ENCODE measurements at places on chromosomes 12 and 14.

- DNase-seq = no peak
Measured at GRCh38 chr12:43112101-43112920, 439.7 kb downstream of the ADAMTS20 start.

DNA sequence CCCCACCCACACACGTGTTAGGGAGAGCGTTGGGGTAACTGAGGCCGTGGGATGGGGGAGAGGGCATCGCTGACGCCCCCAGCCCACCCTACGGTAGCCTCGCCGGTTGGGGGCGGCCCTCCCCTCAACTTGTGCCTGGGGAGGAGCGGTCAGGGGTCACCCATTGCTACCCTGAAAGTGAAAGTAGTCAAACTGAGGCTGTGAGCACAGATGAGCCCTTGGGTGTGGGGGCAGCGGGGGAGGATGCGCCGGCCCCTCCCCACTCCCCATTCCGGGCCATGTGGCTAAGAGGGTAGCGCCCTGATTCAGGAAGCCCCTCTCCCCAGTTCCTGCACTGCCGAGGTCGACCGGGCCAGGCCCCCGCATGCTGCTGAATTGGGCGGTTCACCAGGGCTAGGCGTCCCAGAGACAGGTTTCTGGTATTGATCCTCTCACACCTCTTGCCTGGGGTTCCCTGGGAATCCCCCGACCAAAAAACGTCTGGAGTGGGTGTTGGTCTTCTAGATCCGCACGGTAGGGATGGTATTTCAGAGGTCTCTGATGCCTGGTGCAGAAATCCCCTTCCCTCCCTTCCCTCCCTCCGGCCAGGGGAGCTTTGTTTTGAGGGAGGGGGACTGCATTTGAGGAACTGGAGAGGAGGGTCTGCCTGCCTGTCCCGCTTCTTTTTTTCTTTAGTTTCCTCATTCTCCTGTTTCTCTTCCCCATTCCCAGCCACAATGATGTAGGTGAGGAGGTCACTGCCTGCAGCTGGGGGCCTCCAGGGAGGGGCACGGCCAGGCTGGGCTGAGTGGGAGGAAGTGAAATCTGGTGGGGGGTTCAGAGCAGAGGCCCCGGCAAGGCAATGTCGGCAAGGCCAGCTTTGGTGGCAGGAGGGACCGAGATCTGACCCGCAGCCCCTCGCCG lies 1.0 kb downstream of the SH2B3 start:
- no peak for DNase-seq

DNA sequence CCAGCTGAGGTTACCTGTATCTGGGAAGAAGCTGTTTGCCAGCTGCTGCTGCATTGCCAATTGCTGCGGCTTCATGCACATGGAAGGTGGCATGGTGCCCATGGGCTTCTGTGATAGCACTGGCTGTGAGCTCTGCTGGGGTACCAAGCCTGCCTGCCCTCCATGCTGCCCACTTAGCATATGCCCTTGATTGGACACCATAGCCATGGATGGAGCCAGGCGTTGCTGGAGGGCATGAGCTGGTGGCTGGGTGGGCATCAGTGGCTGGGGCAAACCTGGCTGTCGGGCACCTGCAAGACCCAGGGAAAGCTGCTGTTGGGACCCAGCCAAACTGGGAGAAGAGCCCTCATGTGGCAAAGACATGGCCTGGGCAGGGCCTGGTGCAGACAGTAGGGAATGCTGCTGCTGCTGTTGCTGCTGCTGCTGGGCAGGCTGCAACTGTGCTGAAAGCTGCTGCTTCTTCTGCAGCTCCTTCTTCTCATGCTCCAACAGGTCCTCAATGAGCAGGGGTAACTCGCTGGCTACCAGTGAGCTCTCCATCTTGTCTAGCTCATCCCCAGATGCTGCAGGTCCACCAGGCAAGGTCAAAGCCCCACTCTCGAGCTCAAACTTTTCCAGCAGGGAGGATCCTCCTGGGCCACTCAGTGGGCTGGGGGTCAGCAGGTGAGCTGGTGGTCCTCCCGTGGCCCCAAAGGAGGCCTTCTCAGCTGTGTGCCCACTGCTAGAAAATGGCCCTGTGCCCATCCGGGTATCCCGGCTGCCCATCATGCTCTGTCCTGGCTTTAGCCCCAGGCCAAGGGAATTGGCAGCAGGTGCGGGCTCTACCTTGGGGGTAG lies 18.8 kb upstream of the PRKAG1 start:
- no peak for DNase-seq

GRCh38 chr12:109621211-109621694 lies 47.7 kb downstream of the MVK start:
- DNase-seq = peak; percentile 67

DNA sequence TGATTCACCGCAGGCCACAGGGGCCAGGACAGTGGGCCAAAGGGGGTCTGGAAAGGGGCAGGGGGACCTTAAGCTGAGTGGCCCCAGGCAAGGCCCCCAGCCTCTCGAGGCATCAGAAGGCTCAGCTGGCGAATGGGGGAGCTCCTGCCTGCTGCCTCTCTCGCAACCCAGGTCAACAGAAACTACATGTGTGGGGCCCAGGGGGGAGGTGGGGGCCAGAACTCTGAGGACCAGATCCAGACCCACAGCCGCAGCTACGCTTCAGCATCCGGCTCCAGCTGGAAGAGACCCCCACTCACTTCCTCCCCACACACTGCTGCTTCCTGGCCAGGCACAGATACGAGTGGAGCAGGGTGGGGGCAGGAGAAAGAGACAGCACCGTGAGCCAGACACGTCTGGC lies 46.5 kb downstream of the NCOR2 start:
- DNase-seq = no peak

DNA sequence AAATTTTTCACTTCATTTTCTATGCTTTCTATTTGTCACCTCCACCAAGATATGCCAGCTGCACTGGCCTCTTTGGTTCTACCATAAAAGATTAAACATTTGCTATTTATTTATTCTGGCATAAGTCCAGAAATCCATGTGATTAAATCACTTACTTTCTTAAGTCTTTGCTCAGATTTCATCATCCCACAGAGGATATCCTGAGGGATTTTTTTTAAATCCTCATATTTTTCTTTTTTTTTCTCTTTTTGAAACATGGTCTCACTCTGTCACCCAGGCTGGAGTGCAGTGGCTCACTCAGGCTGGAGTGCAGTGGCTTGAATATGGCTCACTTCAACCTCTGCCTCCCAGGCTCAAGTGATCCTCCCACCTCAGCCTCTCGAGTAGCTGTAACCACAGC lies 645.4 kb upstream of the ATXN7L3B start:
- DNase-seq = no peak

GRCh38 chr12:53061404-53062010 lies 11.6 kb downstream of the TNS2 start:
- no peak for DNase-seq

GRCh38 chr12:125340791-125341190 lies 275.6 kb downstream of the AACS start:
- DNase-seq = peak; percentile 11

- no peak for DNase-seq
Measured at GRCh38 chr12:66176105-66176900, 6.5 kb upstream of the TMBIM4 start.

DNA sequence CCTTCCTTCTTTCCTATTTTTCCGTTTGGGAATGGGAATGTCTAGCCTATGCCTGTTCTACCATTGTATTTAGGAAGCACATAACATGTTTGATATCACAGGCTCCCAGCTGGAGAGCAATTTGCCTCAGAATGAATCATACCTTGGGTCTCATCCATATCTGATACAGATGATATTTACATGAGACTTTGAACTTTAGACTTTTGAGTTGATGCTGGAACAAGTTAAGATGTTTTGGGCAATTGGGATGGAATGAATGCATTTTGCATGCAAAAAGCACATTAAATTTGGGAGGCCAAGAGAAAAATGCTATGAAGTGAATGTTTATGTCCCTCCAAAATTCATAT lies 61.9 kb upstream of the BEGAIN start:
- peak; percentile 31 for DNase-seq

- no peak for DNase-seq
Measured at GRCh38 chr12:39807043-39807442, 187.4 kb upstream of the ABCD2 start.

- DNase-seq = peak; percentile 36
Measured at GRCh38 chr12:28536088-28536487, 345.8 kb downstream of the CCDC91 start.

DNA sequence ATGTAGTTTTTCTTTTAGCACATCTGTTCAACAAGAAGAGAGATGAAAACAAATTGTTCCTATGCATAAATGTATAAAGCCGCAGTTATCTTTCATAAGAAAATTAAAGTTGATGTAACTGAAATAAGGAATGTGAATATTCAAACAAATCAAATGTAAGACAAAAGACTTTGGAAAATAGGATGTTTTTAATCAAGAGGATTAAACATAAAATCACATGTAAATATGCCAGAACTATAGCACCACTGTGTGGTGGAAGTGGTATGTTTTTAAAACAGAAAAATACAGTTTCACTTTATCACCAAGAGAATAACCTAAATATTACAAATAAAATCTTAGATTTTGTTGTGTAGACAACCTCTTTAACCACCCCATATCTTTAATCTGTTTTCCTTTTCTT lies 40.4 kb downstream of the CAPS2 start:
- DNase-seq = no peak

- DNase-seq = no peak
Measured at GRCh38 chr12:9760120-9760519, 581 bp downstream of the CD69 start.

DNA sequence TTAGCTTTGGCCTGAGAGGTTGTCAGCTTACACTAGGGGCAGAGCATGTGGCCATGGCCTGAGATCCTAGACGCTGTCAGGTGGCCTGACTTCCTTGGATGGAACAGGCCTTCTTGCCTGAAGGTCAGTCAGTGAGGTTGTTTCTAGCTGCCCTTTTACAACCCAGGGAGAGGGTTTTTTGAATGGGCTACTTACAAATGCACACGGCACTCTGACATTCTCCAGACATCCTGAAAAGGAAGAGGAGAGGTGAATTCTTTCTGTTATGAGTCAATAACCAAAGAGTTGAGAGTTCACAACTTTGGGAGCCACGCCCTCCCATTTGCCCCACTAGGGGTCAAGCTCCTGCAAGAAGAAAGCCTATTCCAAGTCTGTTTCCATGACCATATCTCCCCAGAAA lies 7.8 kb downstream of the KRT76 start:
- no peak for DNase-seq

- DNase-seq = no peak
Measured at GRCh38 chr12:63224396-63224795, 73.4 kb upstream of the AVPR1A start.

DNA sequence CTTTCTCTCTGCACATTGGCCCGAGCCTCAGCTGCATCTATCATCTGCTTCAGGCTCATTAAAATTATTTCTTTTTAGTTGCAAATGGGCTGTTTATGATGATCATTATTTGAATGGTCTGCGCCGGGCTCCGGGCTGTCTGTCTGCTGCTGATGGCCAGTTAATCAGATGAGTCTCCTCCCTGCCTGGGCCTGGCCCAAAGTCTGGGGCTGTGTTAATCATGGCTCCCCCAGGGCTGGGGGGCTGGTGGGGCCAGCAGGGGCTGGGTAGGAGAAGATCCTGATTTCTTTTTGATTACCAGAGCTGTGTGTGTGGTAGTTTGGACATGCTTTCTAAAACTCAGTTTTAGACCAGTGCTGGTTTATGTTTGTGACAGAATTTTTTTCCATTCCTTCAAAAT lies 159.1 kb downstream of the PHETA1 start:
- DNase-seq = no peak

DNA sequence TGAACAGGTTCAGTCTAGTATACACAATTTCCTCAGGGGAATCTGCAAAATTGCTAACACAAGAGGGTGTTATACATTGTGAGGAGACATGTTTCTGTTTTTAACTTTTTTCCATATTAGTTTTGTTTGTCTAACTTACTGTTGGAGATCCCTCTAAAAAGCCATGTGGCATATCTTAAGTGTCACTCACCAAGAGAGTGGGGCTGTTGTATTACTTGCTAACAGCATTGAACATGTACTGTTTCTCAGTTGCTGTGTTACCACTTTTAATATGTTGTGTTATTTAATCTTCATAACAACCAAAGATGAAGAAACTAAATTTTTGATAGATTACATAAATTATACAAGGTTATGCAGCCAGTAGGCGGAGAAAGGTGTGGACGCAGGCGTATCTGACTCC lies 154.3 kb upstream of the NPAS3 start:
- DNase-seq = no peak

DNA sequence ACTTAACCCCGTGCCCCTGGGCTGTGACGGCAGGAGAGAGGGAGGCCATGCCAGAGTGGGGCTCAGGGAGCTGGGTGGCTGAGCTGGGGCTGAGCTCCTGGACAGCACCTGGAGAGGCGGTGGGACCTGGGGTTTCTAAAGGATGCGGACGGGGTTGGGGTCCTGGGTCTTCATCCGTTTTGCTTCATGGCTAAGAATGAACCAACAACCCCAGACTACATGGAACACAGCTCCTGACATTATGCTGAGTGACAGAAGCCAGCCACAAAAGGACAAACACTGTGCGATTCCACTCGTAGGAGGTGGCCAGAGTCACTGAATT lies 60.6 kb downstream of the NCOR2 start:
- no peak for DNase-seq

DNA sequence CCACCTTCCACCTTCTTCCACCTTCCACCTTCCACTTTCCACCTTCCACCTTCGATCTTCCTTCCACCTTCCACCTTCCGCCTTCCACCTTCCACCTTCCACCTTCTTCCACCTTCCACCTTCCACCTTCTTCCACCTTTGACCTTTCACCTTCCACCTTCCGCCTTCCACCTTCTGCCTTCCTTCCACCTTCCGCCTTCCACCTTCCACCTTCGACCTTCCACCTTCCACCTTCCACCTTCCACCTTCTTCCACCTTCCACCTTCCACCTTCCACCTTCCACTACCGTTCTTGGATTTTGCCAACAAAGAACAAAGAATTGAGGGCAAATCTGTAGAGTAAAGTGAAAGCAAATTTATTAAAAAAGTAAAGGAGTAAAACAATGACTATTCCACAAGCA lies 53.2 kb downstream of the B4GALNT3 start:
- no peak for DNase-seq

DNA sequence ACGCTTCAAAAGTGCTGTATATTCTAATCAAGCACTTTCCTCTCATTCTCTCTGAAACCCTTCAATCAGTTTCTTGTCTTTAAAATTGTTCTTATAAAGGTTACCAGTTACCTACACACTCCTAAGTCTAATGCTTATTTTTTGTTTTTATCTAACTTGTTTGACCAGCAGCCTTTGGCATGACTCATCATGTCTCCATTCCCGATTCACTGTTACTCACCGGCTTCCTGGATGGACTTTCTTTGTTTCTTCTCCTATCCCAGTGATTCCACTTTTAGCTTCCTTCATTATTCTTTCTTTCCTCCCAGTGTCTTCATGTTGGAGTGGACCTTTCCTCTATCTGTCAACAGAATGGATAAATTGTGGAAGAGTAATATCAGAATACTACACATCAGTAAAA lies 368.6 kb upstream of the CCDC196 start:
- no peak for DNase-seq

GRCh38 chr12:17358835-17359234 lies 731.2 kb downstream of the RERGL start:
- no peak for DNase-seq

- DNase-seq = no peak
Measured at GRCh38 chr14:68932231-68932630, 46.9 kb downstream of the ACTN1 start.

Data from BJ (cell line).